ENCODE measurements at places on chromosomes 2 and 18.

DNA sequence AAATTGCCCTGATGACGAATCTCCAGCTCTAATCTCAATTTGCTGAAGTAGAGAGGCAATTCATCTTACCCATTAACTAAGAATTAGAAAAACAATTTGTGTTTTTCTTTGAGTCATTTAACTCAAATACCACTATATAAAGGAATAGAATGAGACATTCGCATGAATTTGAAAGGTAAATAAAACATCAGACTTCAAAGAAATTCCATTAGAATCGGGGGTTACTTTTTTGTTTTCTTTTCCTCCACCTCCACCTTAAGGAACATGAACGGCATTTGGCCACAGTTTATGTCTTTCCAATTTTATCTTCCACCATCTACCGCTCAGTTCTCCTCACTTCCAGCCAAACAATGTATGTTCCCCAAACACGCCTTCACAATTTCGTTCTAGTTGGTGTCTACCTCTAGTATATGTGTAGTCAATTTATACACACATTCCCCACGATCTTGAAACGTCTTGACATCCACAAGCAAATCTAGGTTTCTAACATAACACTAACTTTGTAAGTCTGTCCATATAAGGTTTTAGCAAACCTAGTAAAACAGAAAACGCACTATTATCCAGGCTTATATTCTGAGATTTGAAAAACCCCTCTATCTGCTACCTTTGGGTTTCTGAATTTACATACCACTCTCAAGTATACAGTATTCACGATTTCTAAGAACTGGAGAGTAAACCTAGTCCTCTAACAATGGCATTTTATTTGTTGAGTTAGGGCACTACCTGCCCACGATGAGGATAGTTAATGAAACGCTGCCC is 1.2 kb upstream of the SMCHD1 start:
- DNase-seq, result no peak

- DNase-seq, result no peak
Measured at GRCh38 chr2:159265171-159265576, 21.3 kb downstream of the WDSUB1 start.

DNA sequence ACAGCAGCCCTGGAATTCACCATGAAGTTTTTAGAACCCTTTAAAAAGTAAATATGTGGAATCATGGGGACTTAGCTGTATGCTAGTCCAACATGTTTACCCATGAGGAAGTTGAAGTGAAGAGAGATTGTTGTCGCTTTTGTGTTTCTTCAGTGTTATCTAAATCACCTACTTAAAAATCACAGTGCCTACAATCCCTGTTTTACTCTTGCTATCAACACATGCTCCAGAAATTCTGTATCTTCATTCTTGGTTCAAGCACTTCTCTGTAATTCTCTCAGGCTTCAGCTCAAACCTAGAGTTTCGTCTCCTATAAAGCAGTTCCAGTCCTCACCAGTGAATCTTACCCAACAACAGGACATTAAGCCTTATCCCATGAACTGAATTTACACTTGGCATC is 30.5 kb upstream of the CHMP1B start:
- DNase-seq, result no peak

- DNase-seq, result no peak
Measured at GRCh38 chr2:106026271-106027190, 167.6 kb downstream of the UXS1 start.

GRCh38 chr2:28021898-28022297 is 131.4 kb downstream of the BABAM2 start:
- no peak for DNase-seq

GRCh38 chr2:215784371-215784783 is 229.0 kb downstream of the MREG start:
- DNase-seq, result no peak

GRCh38 chr2:11729362-11730212 is 16.8 kb upstream of the LPIN1 start:
- no peak for DNase-seq

DNA sequence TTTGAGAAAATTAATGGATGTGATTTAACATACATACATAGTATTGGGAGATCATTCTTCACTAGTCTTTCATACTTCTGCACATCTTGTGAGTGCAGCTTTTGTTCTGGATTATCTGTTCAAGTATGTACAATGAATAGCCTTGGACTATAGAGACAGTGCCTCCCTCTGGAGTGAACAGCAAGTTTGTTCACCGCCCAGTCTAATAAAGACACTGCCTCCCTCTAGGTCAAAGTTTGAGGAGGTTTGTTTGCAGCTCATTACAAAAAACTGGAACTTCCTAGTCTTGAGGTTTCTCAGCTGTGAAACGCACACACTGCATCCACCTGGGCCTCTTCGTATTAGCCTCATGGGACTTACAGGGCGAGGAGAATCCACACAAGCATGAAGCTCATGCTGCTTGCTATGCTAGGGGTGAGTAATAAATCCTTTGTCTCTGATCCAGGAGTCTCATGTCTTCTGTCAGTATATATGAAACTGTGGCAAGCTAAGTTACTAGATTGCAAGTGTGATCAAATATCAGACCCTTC is 26.0 kb upstream of the LAPTM4A start:
- DNase-seq, result no peak

DNA sequence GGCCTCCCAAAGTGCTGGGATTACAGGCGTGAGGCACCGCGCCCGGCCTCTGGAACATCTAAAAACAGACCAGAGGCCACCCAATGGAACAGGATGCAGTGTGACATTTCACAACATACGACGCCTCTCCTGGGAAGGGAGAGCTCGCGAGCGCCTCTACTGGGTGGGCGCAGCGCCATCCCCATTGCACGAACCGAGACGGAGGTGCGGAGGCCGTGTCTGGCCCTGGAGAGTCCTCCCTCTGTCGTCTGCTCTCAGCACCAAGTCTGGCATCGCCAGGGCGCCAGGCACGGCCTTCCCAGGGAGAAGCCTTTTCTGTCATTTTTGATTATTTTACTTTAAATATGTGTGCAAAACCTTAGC is 9.4 kb upstream of the GBX2 start:
- DNase-seq, result no peak

DNA sequence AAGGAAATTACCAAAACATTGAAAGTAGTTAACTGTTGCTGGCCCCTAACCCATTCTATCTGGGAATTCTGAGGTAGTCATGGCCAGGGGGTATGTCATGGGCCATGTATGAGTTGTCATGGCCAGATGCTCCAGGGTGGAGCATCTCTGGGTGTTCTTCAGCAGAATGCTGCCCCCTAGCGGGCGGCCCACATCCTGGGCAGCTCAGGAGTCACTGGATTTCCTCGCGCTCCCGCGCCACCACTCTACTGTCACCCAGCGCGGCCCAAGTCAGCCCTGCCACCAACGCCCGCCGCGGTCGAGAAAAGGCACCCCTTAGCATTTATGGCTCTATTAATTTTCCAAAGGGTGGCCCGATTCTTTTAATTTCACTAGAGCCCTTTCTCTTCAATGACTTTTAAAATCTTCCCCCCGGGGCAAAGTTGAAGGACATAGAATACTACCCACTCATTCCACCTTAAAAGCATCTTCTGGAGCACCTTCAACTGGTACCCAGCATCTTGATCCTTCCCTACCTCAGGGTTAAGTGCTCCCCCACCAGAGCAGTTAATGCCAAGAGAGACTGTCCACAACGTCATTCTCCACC is 41.6 kb downstream of the PKDCC start:
- DNase-seq, result peak; percentile 76

- DNase-seq, result no peak
Measured at GRCh38 chr2:238901461-238902057, 53.7 kb downstream of the TWIST2 start.

GRCh38 chr2:38076710-38077430 is 919 bp upstream of the CYP1B1 start:
- DNase-seq, result no peak

GRCh38 chr2:20469595-20469994 is 22.7 kb downstream of the RHOB start:
- DNase-seq, result no peak

DNA sequence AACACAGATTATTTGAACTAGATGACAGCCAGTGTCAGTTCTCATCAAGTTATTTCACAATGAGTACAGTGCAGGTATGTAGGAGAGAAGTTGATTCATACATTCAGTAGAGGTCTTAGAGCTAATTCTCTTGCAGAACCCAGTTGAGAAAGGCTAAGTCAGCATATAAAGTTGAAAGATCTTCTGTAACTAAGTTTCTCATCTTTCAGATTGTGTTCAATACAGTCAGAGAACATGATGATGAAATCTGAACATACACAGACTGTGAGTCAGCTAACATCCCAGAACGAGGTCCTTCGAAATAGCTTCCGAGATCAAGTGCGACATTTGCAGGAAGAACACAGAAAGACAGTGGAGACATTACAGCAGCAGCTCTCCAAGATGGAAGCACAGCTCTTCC is 41.9 kb upstream of the LIMS1 start:
- no peak for DNase-seq

DNA sequence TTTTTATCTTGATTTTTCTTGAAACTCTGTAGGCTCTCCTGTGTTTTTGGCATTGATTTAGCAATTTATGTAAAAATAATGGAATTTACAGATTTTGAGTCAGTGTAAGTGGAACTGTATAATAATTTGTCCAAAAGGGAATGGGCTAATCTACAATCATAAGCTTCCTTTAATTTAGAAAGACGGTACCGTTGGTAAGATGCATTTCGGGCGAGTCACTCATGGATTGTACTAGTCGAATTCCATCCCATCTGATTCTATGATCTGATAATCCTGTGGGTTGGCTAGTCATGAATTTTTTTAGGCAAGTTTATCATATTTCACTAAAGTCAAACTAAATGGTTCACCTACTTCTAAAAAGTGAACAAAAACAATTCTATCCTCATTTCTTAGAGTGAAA is 133.4 kb downstream of the ZNF407 start:
- DNase-seq, result no peak

- peak; percentile 71 for DNase-seq
Measured at GRCh38 chr2:3423492-3424170, 44.1 kb downstream of the TRAPPC12 start.

- no peak for DNase-seq
Measured at GRCh38 chr2:134229540-134229939, 24.3 kb upstream of the MGAT5 start.

GRCh38 chr2:192091476-192091875 is 103.3 kb downstream of the TMEFF2 start:
- no peak for DNase-seq

Measured in CD4-positive, alpha-beta T cell treated with Interleukin-12 subunit alpha and Interleukin-12 subunit beta, for 1 hour (primary cell).